ENCODE measurements at places on chromosomes 2 and 18.

GRCh38 chr2:114406347-114406746 lies 36.1 kb upstream of the DPP10 start:
- no peak for DNase-seq

- DNase-seq = no peak
Measured at GRCh38 chr2:179235463-179236108, 29.0 kb downstream of the SESTD1 start.

- DNase-seq = no peak
Measured at GRCh38 chr18:13613099-13613498, 113.3 kb downstream of the FAM210A start.

DNA sequence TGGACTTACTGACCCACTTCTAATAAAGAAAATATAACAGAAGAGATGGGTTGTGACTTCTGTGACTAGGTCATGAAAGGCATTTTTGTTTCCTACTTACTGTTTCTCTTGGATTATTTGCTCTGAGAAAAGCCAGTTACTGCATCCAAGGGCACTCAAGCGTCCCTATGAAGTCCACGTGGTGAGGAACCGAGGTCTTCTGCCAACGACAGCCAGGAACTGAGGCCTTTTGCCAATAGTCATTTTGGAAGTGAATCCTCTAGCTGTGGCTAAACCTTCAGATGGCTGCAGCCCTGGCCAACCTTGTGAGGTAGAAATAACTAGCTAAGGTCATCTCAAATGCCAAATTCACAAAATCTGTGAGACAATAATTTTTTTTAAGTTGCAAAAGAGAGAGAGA lies 449.8 kb upstream of the RGPD4 start:
- DNase-seq = no peak

GRCh38 chr2:184113696-184114403 lies 484.5 kb upstream of the ZNF804A start:
- no peak for DNase-seq

GRCh38 chr2:230319211-230319862 lies 7.7 kb upstream of the SP140L start:
- no peak for DNase-seq

DNA sequence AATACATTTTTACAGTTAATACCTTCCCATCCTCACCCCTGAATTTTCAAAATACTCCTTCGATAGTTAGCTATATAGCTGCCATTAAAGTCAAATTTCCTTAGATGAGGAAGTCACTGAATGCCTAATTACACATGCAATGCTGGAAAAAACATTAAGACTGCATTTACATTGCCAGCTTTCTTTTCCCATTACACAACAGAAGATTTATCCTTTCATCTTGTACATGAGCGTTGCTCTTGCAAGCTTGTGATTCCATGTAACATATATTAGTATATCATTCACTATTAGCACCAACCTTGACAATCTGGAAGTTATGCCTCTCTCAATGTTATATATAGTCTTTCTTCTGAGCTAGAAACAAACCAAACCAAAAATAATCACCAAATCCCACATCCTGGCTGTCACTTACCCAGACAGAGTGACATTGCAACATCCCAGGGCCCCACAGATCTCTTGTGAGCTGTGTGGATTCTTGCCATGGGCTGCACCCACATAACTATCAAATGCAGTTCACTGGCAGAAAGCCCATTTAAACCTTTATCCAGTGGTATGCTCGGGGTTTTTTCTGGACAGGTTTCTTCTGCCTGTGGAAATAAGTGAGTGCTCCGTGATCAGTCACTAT lies 79.2 kb upstream of the PAPOLG start:
- DNase-seq = no peak

DNA sequence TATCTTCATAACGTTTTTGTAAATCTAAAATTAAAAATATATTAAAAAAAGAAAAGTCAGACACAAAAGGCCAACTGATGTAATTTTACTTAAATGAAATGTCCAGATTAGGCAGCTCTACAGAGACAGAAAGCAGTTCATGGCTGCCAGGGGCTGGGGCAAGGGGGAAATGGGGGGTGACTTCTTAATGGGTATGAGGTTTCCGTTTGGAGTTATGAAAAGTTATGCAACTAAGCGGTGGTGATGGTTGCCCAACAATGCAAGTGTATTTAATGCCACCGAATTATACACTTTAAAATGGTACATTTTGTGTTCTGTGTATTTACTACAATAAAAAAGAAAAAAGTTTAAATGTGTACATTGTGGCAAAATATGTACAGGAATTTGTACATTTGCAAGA lies 70.2 kb upstream of the TEX51 start:
- no peak for DNase-seq

GRCh38 chr18:3593381-3593903 lies 143.5 kb downstream of the TGIF1 start:
- peak; percentile 94 for DNase-seq

DNA sequence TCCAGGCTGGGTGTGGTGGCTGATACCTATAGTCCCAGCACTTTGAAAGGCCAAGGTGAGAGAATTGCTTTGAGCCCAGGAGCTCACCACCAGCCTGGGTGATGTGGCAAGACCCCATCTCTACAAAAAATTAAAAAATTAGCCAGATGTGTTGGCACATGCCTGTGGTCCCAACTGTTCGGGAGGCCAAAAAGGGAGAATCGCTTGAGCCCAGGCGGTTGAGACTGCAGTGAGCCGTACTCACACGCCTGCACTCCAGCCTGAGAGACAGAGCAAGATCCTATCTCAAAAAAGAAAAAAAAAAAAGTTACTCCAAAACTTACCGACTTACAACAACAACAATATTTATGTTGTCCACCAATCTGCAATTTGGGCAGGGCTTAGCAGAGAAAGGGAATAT lies 178.0 kb upstream of the FN1 start:
- no peak for DNase-seq

- DNase-seq = peak; percentile 19
Measured at GRCh38 chr2:152585830-152586484, 131.3 kb downstream of the PRPF40A start.

DNA sequence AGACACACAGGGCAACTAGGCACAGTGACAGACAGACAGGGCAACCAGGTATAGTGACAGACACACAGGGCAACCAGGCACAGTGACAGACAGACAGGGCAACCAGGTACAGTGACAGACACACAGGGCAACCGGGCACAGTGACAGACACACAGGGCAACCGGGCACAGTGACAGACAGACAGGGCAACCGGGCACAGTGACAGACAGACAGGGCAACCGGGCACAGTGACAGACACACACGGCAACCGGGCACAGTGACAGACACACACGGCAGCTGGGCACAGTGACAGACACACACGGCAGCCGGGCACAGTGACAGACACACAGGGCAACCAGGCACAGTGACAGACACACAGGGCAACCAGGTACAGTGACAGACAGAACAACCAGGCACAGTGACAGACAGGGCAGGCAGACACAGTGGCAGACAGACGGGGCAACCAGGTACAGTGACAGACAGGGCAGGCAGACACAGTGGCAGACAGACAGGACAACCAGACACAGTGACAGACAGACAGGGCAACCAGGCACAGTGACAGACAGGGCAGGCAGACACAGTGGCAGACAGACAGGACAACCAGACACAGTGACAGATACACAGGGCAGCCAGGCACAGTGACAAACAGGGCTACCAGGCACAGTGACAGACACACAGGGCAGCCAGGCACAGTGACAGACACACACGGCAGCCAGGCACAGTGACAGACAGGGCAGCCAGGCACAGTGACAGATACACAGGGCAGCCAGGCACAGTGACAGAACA lies 64.7 kb upstream of the RAB6C start:
- no peak for DNase-seq

DNA sequence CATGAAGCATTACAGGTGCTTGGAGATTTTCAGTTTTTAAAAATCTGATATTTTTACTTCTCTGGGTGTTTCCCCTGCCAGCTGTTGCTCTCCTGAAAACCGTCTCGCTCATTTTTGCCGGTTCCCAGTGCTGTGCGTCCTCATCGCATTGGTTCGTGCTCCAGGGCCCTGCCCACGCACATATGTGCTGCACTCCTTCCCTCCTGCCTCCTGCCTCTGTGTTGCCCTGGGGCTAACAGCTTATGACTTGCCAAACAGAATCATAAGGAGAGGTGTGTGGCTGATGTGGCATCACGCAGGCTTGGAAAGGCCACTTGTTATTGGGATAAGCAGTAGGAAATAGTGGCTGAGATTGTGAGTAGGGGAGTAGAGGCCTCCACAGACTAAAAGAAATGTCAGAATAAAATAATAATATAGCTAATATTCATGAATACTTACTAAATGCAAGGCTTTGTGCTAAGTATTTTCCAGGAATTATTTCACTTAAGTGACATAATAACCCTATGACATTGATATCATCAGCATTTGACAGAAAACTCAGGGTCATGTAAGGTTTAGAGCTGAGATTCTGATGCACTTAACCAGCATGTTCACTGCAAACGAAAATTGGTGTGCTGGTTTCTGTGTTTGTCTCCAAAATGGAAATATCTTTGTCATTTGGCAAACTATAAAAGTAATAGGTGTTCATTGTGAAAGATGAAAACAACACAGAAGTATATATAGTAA lies 53.5 kb downstream of the SLC4A1AP start:
- peak; percentile 87 for DNase-seq

DNA sequence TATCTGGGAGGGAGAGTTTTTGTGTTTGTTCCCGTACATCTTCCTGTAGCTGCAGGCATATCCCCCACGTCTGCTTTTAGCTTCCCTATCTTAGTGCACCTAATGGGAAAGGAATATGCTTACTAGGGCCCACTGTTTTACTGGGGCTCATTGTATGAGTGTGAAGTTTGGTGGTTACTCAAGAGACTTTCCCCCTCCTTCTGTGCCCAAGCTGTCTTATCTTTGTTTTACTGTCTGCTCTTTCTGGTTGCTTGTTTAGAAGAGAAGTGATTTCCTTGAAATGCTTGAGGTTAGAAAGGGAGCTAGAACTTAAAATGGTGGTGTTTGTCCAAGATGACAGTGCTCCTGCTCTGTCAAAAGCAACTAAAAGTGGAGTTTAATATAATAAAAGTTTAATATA lies 7.3 kb downstream of the PTH2R start:
- DNase-seq = no peak

GRCh38 chr2:111669928-111670695 lies 213.9 kb downstream of the ANAPC1 start:
- DNase-seq = no peak

DNA sequence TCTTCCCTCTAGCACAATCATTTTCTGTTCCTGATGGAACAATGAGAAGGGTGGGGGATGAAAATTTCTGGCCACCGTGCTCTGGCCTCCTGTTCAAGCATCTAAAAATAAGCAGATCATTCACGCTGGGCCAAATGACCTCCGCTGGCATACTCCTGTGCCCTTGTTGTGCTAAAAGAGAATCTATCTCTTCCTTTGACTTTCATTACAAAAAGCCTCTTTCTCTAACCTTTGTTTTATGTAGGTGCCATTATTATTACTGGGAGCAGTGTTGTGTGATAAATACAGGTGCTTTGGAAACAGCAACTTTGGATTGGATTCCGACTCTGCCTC lies 44.6 kb upstream of the B3GNT2 start:
- DNase-seq = no peak

DNA sequence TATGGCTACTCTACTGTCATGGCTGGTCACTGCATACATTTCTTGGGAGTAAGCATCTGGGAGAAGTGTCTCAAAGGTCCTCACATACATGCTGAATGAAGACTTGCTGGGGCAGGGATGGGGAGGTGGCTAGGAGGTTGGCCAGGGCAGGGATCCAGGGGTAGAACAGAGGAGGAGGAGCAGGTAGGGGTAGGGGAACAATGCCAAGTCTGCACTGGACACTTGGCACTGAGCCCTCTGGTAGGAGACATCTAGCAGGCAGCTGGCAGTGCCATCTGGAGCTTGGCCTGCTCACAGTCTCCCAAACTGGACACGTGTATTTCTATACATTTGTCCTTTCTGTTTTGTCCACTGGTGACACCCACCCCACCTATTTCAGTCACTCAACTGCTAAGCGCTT lies 62.7 kb upstream of the REV1 start:
- no peak for DNase-seq

GRCh38 chr2:41283079-41283775 lies 764.6 kb upstream of the PKDCC start:
- DNase-seq = no peak

DNA sequence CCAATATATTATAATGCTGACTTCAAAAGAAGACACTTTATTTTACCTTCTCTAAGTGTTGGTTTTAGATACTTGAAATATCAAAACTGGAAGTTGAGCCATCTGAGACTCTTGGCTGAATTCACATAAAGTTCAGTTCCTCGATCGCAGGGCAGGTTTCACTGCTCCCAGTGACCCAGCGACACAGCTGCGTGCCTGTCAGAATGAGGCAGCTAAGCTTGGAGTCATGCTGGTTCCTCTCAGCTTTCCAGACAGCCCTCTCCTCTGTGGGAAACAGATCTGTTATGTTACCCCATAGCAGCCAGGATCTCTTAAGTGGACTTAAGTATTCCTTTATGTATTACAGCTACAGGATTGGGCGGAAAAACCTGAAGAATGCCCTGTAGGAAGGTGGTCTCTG lies 142.8 kb upstream of the ALPP start:
- DNase-seq = no peak

GRCh38 chr18:76246590-76246989 lies 248.5 kb downstream of the ZNF516 start:
- no peak for DNase-seq

DNA sequence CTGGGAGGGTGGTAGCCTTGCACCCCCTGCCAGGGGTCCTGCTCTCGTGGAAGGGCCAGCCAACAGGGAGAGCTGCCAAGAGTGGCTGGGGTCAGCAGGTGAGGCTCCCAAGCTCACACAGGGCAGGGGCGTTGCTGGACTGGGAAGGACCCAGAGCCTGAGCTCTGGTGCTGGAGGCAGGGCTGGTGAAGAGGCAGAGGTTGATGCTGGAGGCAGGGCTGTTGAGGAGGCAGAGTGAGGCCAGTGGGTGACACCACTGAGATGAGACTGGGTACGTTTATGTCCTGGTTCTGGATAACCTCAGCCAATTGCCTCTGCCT lies 7.0 kb downstream of the ADRA2B start:
- no peak for DNase-seq

GRCh38 chr2:133541376-133541775 lies 26.9 kb downstream of the NCKAP5 start:
- DNase-seq = no peak

GRCh38 chr2:9560628-9561027 lies 5.0 kb upstream of the ADAM17 start:
- no peak for DNase-seq
